Activated naive CD4-positive, alpha-beta T cell treated with anti-CD3 and anti-CD28 coated beads, Interleukin-2, amount 50 U/mL, for 72 hours (primary cell): ENCODE measurements at places on chromosomes 11 and 22. TPM values are rescaled to one million over a fixed set of nuclear protein-coding genes. Genes with fewer than 3 reads are reported as not detected.
A peak's percentile ranks its signal among the peaks of the same experiment; 100 is the strongest.

- DNase-seq, result no peak
Measured at GRCh38 chr11:32429477-32429876, 5.9 kb downstream of the WT1 start.

The RFPL3 gene
- not detected for total RNA-seq

GRCh38 chr11:105344938-105345337, 205.4 kb upstream of the CARD18 start:
- no peak for DNase-seq

- no peak for DNase-seq
Measured at GRCh38 chr11:95999711-96000406, 76.0 kb upstream of the MTMR2 start.

GRCh38 chr22:29987137-29987536, 93.1 kb upstream of the HORMAD2 start:
- no peak for DNase-seq

The METTL15 gene
- 15.6 TPM for total RNA-seq

DNA sequence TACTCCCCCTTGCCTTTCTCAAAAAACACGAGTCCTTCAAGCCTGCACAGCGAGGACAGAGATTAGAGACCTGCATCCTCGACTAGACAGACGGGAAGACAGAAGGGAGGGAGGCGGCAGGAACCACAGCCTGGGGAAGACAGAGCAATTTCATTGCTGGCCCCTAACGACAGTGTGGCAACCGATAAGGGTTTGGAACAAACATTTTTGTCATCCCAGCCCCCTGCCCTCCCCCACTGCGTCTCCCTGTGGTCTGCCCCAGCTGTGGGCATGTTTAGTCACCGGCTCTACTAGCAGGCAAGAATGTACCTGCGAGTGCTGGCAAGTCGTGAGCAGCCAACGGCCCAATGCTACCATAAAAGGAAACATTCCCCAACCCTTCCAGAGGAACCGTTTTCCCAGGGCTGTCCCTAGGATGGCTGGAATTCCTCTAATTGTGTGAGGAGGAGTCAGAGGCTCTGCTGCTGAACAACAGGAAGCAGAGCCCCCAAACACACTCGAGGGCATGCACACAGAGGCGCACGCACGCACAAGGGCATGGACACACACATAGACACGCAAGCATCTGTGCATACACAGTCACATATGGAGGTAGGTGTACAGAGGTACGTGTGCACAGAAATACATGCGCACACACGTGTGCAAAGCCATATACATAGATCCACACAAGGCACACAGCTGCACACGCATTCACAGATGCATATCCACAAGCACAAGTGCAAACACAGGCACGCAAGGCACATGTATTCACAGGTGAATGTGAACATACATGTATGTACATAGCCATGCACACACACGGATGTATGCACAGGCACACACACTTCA, 58.3 kb downstream of the MYH9 start:
- peak; percentile 71 for DNase-seq

The KDM4E gene
- total RNA-seq, result 0.09 TPM

- DNase-seq, result no peak
Measured at GRCh38 chr11:87176044-87176443, 138.3 kb downstream of the TMEM135 start.

The ATG2A gene
- total RNA-seq, result 26.8 TPM

GRCh38 chr22:20792221-20792965, 18.5 kb downstream of the SERPIND1 start:
- DNase-seq, result no peak

The CCDC134 gene
- 16.7 TPM for total RNA-seq

DNA sequence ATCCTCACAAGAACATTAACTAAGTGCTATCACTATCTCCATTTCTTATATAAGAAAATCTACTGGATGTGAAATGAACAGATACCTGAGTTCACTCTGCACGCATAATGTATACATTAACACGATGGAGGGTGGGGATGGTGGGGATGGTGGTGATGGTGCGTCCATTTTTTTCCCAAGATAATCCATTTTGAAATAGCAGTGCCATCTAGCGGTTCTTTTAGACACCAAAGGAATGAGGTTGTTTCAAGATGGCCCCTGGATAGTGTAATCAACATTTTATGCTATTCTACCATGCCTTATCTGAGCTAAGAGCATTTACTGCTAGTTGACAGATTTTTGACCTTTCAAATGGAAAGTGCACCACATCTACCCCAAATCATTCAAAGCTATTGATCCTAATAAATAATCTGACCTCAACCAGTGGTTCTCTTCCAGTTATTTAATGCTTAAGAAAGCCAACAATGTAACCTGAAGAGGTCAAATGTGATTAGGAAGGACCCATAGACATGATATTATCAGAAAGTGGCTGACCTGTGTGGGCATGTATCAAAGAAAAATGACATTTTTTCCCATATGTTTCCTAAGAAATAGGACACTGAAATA, 714.7 kb upstream of the TENM4 start:
- no peak for DNase-seq

- DNase-seq, result peak; percentile 95
Measured at GRCh38 chr22:44735518-44736428, 16.6 kb upstream of the ARHGAP8 start.

DNA sequence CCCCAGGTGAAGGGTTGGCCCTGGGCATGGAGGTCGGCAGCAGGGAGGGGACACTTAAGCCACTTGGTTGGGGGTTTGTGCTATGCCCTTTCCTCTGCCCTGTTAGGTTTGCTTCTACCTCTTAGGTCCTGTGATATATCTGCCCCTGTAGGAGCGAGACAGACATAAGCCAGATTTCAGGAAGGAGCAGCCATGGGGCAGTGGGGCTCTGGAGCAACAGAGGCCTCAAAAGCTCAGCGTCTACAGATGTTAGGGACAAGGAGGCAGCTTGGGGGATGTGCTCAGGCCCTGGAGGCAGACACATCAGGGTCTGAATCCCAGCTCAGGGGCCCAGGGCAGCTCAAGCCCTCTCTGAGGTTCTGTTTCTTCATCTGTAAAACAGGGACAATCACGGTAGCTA, 27.2 kb upstream of the KCNQ1OT1 start:
- no peak for DNase-seq

The BATF2 gene
- not detected for total RNA-seq

DNA sequence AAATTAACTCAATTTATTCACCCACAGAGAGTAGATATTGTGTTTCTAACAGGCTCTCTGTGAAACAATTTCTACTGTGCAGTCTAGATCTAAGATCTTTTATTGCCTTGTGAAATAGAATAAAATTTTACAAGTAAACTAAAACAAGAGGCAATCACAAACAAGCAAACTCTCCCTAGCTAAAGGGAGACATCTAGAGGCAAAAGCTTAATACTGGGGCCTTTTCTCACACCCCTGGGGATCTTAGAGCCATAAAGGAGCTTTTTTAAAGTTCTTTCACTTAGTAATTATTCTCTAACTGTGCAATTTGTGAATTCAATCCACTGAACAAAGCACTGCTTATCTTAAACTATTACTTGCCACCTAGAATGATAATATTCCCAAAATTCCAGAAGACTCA, 19.7 kb downstream of the ALG9 start:
- no peak for DNase-seq

The EXT2 gene
- 23.3 TPM for total RNA-seq

The NAALAD2 gene
- not detected for total RNA-seq

DNA sequence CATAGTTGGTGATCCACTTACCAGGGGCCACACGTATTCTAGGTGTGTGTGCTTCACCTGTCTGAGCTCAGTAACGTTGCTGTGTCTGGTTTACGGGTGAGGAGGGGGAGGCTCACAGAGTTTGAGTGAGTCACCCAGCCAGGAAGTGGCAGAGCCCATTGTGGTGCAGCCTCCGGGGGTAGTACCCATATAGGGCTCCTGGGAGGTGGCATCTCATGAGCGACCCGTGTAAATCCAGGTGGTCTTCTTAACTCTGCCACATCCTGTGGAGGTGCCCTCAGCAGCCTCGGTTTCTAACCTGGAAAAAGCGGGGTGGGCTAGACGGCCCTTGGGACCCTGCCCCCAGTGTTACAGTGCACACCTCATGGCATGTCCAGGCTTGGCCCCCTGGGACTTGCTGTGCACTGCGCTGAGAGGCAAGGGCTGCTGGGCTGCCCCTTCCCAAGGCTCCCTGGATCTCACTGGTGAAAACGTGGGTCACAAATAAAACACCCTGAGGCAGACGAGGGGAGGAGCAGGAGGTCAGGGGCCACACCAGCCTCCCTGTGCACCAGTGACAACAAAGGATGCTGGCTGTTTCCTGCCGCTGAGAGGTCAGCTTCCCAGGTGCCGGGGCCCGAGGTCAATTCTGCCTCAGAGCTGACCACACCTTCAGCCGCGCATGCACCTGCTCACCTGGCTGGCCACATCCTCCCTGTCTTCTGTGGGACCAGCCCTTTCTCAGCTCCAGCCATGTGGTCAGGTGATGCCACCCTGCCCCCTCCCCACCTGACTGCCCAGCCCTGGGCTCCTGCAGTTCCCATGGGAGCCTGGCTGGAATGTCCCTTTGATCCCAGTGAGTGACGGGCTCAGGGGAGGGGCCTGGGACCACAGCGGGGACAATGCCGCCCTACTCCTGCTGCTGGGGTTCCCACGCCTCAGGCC, 305.1 kb downstream of the CTTN start:
- DNase-seq, result no peak

GRCh38 chr11:45402049-45402630, 116.0 kb upstream of the SYT13 start:
- no peak for DNase-seq

The C22orf39 gene
- 26.3 TPM for total RNA-seq

DNA sequence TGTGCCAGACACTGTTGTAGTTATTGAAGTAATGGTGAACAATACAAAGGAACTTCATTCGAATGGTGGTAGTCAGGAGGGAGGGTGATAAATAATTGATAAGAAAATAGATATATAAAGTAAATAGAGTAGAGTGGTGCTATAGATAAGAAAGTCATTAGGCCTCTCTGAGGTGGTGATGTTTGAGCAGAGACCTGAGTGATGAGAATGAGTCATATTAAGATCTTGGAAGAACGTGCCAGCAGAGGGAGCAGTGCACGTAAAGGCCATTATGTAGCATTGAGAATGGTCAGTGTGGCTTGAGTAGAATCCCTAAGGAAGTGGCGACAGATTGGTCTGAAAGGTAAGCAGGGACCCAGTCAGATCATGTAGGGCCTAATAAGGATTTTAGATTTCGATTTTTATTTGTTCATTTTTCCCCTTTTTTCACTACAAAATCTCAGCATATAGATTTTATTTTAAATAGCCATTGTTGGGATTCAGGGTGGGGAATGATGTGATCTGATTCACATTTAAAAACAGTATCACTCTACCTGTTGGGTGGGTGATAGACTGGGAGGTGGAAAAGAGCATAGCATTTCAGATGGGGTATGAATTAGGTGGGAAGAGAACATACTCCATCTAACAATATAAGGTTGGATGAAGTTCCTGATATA, 44.7 kb downstream of the CCDC90B start:
- no peak for DNase-seq

The OR8D1 gene
- not detected for total RNA-seq

DNA sequence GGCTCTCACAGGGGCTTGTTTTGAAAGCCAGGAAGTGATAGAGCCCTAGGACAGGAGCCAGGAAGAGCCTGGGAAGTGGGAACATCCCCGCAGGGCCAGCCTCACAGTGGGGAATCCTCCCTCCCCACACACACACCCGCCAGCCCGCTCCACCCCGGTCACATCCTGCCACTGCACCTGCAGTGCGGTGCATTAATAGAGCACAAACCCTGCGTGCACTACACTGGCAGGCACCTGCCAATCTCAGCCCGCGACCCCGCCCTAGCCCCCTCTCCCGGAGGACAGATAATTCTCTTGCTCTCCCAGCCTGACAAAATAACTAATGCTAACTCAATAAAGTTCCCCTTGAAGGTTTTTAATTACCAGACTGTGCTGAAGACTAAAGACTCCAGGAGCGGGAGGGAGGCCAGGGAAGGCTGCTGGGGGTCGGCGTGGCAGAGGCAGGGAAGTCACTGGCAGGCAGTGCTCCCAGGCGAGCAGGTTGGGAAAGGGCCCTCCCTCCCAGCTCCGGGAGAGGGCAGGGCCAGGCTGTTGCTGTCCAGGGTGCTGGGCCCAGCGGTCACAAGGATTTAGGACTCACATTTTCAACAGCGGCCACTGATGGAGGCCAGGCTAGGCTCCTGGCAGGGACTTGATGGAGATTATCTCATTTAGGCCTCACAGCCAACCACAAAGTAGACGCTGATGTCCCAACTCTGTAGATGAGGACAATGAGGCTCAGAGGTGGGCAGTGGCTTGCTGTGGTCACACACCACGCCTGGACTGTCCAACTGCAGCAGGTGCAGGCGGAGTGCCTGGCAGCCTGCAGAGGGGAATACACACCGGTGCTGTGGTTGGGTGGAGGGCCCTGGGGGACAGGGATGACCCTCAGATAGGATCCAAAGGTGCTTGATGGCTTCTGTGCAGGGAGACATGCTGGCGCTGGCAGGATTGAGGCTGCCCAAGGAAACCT, 23.9 kb upstream of the TCF20 start:
- DNase-seq, result no peak

GRCh38 chr11:87572881-87573280, 535.1 kb downstream of the TMEM135 start:
- no peak for DNase-seq
